Kidney (tissue), 22 donors: ENCODE measurements at places on chromosomes 2 and 18.

DNA sequence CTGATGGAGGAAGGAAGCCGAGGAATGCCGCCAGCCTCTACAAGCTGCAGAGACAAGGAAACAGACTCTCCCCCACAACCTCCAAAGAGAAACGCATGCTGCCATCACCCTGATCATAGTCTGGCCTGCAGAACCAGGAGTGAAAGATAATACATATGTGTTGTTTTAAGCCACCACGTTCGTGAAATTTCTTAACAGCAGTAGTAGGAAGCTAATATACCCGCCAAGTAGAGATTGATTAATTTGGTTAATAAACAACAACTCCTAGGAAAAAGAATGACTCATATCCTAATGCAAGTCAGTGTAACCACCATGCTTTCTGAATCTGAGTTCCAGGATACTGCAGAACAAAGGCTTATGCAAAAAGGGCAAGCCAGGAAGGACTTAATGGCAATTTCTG, 36.6 kb downstream of the LONRF2 start:
- peak; percentile 26 for DNase-seq

- no peak for DNase-seq
These were observed 743.7 kb downstream of the GALR1 start for GRCh38 chr18:77993188-77993981.

- DNase-seq = no peak
These were observed 29.5 kb downstream of the OSBPL6 start for GRCh38 chr2:178223806-178224205.

DNA sequence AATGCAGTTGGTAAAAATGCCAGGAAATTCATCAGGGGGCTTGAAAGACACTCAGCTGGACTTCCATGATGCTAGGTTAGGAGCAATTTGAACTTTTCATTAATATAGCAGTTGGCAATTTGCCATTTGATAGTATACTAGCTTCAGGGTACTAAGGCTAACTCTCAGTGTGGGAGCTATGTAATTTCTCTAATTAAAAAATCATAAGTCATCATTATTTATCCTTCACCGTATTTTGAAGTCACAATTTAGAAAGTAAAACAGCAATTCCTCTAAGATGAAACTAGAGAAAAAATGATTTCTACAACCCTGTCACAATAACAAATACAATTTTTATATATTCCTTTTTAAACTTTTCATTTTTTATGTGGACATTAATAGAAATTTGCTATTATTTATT, 190.8 kb downstream of the GPD2 start:
- no peak for DNase-seq
